Activated CD8-positive, alpha-beta T cell treated with anti-CD3 and anti-CD28 coated beads for 36 hours (primary cell): ENCODE measurements at places on chromosomes 1 and 21.

GRCh38 chr1:47031059-47031458 is 7.6 kb downstream of the CYP4X1 start:
- H3K27me3 ChIP-seq: peaks cover 11% of the 10 kb centered on the region
- H3K4me3 ChIP-seq: no peak overlapping the region
- no peak overlapping the region for H3K27ac ChIP-seq
- no peaks in the 10 kb centered on the region for H3K36me3 ChIP-seq
- H3K4me1 ChIP-seq: no peaks in the 10 kb centered on the region

DNA sequence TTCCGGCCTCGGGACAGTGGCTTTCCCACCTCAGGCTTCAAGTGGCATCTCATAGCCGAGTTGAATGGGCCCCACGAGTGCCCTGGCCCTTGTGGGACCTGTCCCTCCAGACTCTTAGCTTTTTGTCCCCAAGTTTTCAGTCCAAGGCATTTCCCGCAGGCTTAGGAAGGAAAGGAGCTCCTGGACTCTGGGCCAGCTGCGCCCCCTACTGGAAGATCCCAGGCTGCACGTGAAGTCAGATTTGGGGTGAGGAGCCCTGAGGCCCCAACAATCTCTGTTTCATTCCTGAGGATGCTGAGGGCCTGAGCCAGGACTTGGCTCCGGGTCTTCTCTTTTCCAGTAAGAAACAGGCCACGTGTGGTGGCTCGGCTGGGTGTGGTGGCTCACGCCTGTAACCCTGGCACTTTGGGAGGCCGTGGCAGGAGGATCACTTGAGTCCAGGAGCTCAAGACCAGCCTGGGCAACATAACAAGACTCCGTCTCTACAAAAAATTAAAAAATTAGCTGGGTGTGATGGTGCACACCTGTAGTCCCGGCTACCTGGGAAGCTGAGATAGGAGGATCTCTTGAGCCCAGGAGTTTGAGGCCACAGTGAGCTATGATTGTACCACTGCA is 67.4 kb downstream of the ARHGEF10L start:
- H3K36me3 ChIP-seq: no peaks in the 10 kb centered on the region
- peaks cover 3% of the 10 kb centered on the region for H3K27me3 ChIP-seq
- H3K4me3 ChIP-seq: no peak overlapping the region
- no peak overlapping the region for H3K27ac ChIP-seq
- peak; percentile 73 for DNase-seq
- H3K4me1 ChIP-seq: no peaks in the 10 kb centered on the region

GRCh38 chr1:43382027-43382779 is 7.4 kb downstream of the MED8 start:
- H3K27ac ChIP-seq: no peak overlapping the region
- peaks cover 31% of the 10 kb centered on the region for H3K36me3 ChIP-seq
- H3K4me1 ChIP-seq: peaks cover 7% of the 10 kb centered on the region
- DNase-seq: no peak
- no peaks in the 10 kb centered on the region for H3K27me3 ChIP-seq

DNA sequence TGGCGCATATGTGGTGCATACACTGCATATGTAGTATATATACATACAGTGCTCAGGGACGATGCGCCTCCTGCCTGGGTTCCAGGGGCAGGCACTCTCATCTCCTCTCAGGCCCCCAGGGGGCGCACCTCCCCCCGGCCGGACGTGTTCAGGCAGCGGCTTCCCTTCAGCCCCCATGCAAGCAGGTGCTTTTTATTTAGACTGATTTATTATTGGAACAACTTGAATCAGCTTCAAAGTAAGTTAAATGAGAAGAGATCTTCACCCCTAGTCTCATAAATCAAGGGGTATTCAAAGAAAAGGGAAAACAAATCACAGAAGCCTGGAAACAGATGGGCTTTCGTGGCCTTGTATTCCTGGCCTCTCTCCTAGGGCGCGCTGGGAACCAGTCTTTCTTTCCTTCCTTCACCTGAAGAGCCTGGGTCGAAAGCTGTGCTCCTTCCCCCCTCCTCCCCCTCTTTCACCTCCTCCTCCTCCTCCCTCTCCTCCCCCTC is 64.6 kb downstream of the UBIAD1 start:
- no peaks in the 10 kb centered on the region for H3K36me3 ChIP-seq
- H3K4me1 ChIP-seq: peaks cover 6% of the 10 kb centered on the region
- H3K27me3 ChIP-seq: peaks cover 18% of the 10 kb centered on the region

DNA sequence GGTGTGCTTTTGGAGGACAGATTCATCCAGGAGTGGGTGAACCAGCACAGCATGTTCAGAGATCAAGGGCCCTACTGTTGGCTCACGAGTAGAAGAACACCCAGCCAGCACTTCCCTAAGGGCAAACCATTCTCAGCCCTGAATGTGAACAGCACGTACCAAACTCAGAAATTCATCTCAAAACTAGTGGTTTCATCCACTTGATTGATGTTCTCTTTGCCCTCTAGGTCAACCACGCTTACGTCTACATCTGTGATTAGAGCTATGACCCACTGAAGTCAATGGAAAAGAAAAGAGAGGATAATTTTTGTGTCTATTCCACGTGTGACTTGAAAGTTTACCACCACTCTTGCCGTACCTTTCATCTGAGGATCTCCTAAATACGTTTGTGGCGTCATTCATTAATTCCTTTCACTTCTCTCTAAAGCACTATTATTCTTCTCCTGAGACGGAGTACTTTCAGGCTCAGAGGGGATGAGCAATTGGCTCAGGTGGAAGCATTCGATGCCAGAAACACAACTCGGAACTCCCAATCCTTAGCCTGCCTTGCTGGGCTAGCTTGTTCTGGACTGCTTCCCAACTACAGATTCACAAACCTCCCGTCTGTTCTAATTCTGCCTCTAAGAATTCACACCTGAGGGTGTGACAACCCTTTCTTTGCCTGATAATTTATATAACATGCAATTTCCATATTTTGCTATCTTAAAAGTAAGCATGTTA is 57.3 kb upstream of the HIVEP3 start:
- H3K4me1 ChIP-seq: peaks cover 7% of the 10 kb centered on the region
- H3K4me3 ChIP-seq: no peak overlapping the region
- no peak overlapping the region for H3K27ac ChIP-seq
- no peak for DNase-seq
- H3K36me3 ChIP-seq: no peaks in the 10 kb centered on the region

- peak overlapping the region; percentile 98 for H3K4me3 ChIP-seq
- H3K27ac ChIP-seq: peak overlapping the region; percentile 98
- H3K27me3 ChIP-seq: no peaks in the 10 kb centered on the region
- DNase-seq: peak; percentile 19
- peaks cover 17% of the 10 kb centered on the region for H3K36me3 ChIP-seq
These were observed 885 bp downstream of the AHCYL1 start for GRCh38 chr1:109985247-109986053.

- DNase-seq: no peak
- peaks cover 10% of the 10 kb centered on the region for H3K36me3 ChIP-seq
- H3K27me3 ChIP-seq: no peaks in the 10 kb centered on the region
- H3K4me3 ChIP-seq: no peak overlapping the region
- H3K27ac ChIP-seq: no peak overlapping the region
These were observed 6.8 kb downstream of the TPRG1L start for GRCh38 chr1:3631320-3632260.

DNA sequence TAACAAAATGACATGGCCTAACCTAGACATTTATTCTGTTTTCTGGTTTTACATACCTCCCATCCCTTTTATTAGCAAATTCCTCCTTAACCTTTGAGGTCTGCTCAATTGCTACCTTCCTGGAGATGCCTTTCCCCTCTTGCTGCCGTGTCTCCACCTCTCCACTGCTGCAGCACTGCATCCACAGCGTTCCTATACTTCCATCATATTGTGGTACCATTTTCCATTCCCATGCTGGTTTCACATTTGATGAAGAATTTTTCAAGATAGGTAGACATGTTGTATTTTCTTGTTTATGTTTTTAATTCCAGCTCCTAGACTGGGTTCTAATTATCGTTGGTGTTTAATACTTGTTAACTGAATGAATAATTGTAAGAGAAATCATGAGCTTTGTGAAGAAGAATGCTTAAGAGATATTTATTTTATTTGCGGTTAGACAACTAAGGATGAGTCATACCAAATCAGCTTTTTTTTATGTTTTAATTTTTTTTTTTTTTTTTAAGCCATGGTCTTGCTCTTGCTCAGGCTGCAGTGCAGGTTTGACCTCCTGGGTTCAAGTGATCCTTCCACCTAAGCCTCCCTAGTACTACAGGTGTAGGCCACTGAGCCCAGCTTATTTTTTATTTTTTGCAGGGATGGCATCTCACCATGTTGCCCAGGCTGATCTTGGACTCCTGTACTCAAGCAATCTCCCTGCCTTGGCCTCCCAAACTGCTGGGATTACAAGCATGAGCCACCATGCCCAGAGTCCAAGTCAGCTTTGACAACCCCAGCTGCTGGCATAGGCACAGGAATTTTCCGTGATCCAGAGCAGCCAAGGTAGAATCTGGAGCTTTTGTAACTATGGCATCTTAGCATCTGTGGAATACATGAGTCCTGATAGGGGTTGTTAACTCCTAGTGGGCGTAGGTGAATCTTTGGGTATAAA is 44.0 kb downstream of the ATP6V1G3 start:
- DNase-seq: no peak
- peaks cover 2% of the 10 kb centered on the region for H3K36me3 ChIP-seq
- peaks cover 17% of the 10 kb centered on the region for H3K4me1 ChIP-seq
- no peaks in the 10 kb centered on the region for H3K27me3 ChIP-seq
- H3K27ac ChIP-seq: no peak overlapping the region
- no peak overlapping the region for H3K4me3 ChIP-seq

DNA sequence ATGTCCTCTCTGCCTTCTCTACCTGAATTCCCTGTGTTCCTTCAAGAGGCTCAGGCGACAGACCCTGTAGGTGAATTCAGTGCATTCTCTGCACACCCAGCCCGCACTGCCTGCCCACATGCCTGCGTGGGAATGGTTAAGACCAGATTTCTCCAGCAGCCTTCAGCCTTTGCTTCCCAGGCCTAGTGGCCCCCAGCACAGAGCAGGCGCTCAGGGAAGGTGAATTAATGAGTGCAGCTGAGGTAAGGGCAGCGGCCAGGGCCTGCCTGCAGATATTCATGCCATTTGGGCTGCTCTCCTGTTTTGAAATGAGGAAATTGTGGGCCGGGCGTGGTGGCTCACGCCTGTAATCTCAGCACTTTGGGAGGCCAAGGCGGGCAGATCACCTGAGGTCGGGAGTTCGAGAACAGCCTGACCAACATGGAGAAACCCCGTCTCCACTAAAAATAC is 45.5 kb downstream of the IER5 start:
- no peak overlapping the region for H3K4me3 ChIP-seq
- peaks cover 7% of the 10 kb centered on the region for H3K27me3 ChIP-seq
- H3K36me3 ChIP-seq: no peaks in the 10 kb centered on the region
- no peak for DNase-seq
- peaks cover 61% of the 10 kb centered on the region for H3K4me1 ChIP-seq
- no peak overlapping the region for H3K27ac ChIP-seq

DNA sequence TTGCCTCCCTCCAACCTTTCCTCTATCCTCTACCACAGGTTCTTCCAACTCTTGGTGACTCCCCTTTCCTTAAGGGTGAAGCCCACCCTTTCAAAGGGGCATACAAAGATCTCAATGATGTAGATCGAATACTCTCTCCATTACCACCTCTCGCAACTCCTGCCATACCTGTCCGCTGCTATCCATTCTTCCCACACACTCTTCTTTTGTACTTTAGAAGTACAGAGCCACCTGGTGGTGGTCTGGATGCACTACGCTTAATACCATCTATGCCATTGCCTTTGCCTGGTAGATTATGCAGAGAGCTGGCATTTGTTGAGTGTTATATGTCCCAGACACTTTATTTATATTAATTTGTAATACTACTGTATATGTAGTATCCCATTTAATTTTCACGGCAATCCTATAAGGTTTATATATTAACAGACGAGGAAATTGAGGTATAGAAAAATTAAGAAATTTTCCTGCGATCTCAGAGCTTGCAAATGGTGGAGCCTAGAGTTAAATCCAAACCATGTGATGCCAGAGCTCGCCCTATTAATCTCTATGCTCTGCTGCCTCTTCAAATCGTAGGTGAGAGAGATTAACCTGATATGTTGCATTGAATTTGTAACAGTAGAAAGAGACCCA is 22.9 kb downstream of the TSHB start:
- H3K4me3 ChIP-seq: no peak overlapping the region
- no peak overlapping the region for H3K27ac ChIP-seq
- H3K27me3 ChIP-seq: no peaks in the 10 kb centered on the region

DNA sequence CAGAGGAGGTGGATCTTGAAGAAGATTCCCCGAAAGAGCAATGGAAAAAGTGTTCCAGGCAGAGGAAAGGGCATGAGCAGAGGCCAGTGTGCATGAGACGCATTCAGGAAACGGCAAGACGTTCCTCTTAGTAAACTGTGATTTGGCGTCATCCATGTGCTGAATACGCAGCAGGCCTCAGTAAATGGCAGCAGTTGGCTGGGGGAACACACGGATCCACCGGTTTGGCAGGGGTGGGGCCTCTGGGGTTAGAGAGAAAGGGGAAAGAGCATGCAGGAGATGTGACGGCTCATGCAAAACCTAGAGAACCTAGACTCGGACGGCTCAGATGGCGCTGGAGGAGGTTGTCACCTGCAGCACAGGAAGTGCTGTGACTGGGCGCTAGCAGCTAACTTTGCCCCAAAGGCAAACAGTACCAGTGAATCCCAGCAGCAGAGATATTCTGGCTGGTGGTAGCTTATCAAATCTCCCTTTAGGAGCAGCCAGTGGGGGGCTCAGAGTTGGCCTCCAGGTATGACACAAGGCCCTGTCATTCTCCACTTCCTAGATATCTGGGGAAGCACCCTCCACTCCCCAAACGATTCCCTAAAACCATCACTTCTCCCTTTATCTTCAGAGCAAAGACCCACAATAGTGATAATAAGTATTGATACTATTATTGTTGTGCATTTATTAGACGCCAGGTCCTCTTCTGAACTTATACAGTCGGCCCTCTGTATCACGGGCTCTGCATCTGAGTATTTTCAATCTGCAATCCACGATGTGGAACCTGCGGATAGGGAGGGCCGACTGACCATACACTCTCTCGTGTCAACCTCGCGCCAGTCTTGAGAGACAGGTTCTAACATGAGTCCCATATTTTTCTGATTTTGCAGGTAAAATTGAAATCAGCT is 7.6 kb downstream of the LAPTM5 start:
- H3K4me1 ChIP-seq: peaks cover 96% of the 10 kb centered on the region
- peak overlapping the region; percentile 98 for H3K27ac ChIP-seq
- peak overlapping the region; percentile 87 for H3K4me3 ChIP-seq
- peaks cover 75% of the 10 kb centered on the region for H3K36me3 ChIP-seq

GRCh38 chr1:114224196-114224907 is 70.7 kb upstream of the SYT6 start:
- H3K4me3 ChIP-seq: no peak overlapping the region
- H3K27me3 ChIP-seq: no peaks in the 10 kb centered on the region
- no peak overlapping the region for H3K27ac ChIP-seq
- H3K4me1 ChIP-seq: no peaks in the 10 kb centered on the region
- no peak for DNase-seq

GRCh38 chr1:95216292-95216990 is 17.6 kb upstream of the RWDD3 start:
- peaks cover 25% of the 10 kb centered on the region for H3K27me3 ChIP-seq
- H3K27ac ChIP-seq: no peak overlapping the region
- DNase-seq: no peak

DNA sequence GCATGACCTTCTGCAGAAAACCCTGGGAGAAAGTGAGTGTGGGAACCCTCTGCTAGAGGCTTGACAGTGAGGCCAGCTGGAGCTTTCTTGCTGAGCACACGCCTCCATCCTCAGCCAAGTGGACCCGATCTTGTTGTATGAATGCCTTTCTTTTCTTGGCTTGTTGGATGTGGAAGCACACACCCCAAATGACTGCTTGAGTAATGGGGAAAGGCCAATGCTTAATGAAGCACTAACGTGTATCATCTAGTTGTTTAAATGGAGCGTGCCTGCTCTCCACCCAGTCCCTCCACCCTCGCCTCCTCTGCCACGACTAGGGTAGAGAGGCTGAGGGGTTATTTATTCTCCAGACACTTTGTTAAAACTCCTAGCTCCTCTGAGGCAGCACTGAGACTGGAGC is 54.3 kb upstream of the IKBKE start:
- H3K4me3 ChIP-seq: no peak overlapping the region
- no peak for DNase-seq
- H3K4me1 ChIP-seq: no peaks in the 10 kb centered on the region
- H3K36me3 ChIP-seq: peaks cover 2% of the 10 kb centered on the region
- H3K27me3 ChIP-seq: no peaks in the 10 kb centered on the region
